ENCODE measurements at places on chromosomes 3 and 15.

DNA sequence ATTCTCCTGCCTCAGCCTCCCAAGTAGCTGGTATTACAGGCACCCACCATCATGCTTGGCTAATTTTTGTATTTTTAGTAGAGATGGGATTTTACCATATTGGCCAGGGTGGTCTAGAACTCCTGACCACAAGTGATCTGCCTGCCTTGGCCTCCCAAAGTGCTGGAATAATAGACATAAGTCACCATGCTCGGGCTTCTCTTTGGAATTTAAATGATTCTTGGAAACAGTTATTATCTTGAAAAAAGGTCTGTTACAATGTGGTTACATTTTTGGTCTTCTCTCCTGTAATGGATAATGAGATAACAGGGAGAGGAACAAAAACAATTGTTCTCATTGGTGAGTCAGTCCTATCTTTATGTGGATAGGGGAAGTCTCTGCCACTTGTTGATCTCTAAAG lies 59.8 kb upstream of the AADACL2 start:
- no peak for DNase-seq

DNA sequence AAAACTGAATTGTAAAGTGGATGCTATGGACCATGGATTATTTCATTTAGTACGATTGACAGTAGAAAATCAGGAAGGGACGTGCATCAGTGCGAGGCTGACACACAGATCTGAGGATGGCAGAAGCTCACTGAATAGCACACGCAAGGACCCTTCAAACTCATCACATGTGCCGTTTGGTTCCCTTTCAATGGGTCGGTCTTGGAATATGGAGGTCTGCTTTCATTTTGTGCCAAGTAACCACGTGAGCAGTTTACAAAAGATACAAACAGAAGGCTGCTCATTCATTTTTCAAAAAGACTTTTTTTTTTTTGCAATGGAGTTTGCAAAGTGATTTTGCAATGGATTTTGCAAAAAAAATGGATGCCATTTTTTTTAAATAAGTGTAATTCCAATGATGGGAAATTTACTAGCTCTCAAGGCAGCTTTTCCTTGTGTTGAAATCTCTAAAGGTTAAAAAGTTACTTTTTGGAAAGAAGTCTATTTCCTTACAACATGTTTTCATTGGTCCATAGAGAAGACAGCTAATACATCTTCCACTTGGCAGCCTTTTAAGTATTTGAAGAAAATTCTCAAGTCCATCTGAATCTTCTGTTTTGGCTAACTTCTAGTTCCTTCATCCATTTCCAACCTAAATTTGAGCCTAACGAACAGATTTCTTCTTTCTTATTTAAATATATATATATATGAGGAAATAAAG lies 392.3 kb upstream of the TPRG1 start:
- DNase-seq, result no peak

- DNase-seq, result peak; percentile 76
Observed at GRCh38 chr15:75107908-75108838, 84.8 kb downstream of the PPCDC start.

- DNase-seq, result no peak
Observed at GRCh38 chr3:38488949-38489348, 7.2 kb upstream of the EXOG start.

- DNase-seq, result no peak
Observed at GRCh38 chr3:53677413-53677812, 168.8 kb downstream of the CHDH start.

GRCh38 chr3:128226186-128226725 lies 73.0 kb downstream of the EEFSEC start:
- DNase-seq, result no peak

- no peak for DNase-seq
Observed at GRCh38 chr15:80031841-80032240, 27.6 kb upstream of the ZFAND6 start.

- no peak for DNase-seq
Observed at GRCh38 chr3:140298569-140299070, 363.6 kb downstream of the CLSTN2 start.

DNA sequence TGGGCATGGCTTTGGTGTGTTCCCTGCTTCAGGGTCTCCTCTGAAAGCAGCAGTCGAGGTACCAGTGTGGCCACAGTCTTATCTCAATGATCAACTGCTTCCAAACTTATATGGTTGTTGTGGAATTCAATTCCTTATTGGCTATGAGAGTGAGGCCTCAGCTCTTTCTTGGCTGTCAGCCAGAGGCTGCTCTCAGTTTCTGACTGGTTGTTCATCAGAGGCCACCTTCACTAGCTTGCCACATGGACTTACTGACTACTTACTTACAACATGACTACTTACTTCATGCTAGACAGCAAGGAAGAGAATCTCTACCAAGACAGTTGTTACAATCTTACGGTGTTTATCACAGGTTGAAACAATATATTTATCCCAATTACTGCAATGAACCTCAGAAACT lies 789.2 kb downstream of the DIPK2A start:
- DNase-seq, result no peak

GRCh38 chr3:148205977-148206376 lies 491.7 kb upstream of the AGTR1 start:
- no peak for DNase-seq

DNA sequence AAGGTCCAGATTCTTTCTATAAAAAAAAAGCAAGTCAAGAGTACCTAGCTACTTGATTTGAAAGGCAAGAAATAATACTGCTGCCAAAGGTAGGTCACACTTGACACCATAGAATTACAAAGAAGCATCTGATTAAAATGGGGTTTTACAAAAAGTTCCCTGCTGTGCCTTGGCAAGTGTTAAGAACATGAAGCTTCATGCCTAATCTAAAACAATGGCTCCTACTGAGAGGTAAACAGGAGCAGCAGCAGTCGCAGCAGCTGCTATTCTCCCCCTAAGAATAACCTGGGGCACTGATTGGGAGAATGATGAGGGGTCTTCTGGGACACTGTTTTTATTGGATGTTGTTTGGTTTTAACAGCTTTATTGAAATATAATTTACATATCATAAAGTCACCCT lies 14.1 kb downstream of the UBP1 start:
- no peak for DNase-seq

GRCh38 chr3:13335503-13335902 lies 84.6 kb downstream of the NUP210 start:
- DNase-seq, result no peak

- peak; percentile 66 for DNase-seq
Observed at GRCh38 chr3:69784954-69785514, 45.8 kb downstream of the MITF start.

DNA sequence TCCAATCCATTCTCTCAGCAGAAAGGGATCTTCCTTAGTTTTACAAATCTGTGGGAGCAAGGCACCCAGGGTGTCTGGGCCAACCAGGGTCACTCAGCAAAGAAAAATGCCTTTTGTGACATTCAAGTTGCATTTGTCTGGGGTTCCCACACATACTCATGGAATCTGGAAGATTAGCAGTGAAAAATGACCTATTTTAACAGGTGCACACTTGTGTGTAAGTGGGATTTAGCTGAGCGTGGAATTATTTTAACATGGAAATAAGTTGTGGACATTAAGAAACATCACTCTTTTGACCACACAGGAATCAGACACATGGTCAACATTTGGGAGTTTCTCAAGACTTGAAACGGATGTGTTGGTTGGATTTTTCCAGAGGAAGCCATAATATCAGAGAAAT lies 234.9 kb downstream of the OPA1 start:
- no peak for DNase-seq

GRCh38 chr3:98008855-98009254 lies 26.3 kb downstream of the GABRR3 start:
- DNase-seq, result no peak

DNA sequence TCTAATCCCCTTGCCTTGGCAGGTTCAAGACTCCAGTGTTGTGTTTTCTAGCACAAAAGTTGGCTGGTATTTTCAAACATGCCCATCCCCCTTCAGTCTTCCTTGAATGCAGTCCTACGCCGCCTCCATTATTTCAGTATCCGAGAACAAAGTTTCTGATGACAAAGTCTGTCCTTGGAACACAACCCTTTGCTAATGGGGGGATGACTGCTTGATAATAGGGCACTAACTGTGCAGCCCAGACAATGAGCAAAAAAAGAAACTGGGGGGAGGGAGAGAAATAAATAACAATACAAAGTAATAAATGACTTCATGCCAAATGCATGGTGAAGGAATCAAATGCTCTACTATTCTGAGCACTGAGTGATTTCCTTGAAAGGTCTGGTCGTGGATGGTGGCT lies 310.1 kb downstream of the FOXP1 start:
- no peak for DNase-seq

DNA sequence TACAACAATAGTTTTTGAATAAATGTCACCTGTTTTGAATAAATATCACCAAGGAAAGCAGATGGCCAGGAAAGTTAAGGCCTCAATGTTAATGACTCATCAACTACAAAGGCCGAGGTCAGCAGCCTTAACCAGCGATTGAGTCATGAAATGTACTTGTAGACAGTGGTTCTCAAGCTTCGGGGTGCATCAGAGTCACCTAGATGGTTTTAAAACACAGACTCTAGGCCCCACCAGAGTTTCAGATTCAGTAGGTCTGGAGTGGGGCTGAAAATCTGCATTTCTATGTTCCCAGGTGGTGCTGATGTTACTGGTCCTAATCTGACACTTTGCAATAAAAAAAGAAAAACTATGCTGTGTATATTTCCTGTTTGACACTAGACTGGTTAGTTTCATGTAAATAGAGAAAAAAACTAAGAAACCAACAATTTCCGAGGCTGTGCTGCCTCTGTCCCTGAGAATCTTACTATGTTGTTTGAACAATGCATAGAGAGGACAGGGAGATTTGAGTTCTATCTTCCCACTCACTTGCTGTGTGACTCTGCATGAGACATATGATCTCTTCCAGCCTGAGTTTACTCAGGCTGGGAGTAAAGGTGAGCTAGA lies 9.8 kb downstream of the RAB27A start:
- peak; percentile 7 for DNase-seq

DNA sequence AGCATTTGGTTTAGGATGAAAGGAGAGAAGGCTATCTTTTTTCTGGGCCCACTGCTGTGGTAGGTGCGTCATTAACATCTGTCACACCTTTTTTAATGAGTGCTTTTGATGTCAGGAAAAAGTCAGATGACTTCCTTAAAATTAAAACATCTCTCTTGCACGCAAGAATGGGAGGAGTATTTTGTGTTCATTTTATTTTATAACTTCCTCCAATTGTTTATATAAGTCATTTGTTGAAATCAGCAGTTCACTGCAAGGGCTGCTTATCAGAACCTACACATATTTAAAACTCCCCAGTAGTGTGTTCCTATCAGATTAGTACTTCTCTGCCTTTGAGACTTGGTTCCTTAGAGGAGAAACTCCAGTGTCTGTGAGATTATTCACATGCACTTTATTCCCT lies 143.8 kb downstream of the NEO1 start:
- DNase-seq, result no peak

DNA sequence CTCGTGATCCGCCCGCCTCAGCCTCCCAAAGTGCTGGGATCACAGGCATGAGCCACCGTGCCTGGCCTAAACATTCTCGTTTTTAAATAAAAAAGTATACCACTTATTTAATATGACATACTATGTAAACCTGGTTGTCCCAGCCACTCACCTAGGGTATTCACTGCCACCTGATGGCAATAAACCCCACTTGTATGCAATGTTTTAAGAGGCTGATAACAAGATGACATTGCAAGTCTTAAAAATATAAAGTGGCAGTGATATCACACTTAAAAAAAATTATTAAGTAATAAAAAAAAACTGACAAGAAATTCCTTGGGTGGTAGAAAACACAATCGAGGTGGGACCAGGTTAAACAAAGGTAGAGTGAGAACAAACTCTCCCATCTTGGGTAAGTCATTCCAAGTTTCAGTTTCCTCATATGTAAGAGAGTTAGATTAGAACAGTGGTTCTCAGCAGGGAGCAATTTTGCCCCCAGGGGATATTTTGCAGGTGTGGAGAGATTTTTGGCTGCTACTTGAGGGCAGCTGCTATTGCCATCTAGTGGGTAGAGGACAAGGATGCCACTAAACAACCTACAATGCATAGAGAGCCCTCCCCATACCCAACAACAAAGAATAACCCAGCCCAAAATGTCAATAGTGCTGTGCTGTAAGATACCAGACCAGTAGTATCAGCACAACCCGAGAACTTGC lies 14.5 kb downstream of the ARF4 start:
- no peak for DNase-seq

DNA sequence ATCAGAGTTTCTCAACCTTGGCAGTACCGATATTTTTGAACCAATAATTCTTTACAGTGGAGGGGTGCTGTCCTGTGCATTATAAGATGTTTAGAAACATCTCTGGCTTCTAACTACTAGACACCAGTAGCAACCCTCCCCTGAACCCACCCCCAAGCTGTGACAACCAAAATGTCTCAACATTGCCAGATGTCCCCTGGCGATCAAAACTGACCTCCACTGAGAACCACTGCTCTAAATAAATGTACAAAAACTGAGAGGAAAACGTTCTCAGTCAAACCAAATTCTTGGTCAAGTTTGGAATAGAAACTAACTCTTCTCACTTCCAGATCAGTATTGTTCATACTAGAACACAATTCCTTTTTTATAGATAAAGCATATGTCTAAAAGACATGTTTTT lies 58.5 kb downstream of the GPR160 start:
- no peak for DNase-seq

- DNase-seq, result no peak
Observed at GRCh38 chr3:88311826-88312225, 162.1 kb downstream of the C3orf38 start.

DNA sequence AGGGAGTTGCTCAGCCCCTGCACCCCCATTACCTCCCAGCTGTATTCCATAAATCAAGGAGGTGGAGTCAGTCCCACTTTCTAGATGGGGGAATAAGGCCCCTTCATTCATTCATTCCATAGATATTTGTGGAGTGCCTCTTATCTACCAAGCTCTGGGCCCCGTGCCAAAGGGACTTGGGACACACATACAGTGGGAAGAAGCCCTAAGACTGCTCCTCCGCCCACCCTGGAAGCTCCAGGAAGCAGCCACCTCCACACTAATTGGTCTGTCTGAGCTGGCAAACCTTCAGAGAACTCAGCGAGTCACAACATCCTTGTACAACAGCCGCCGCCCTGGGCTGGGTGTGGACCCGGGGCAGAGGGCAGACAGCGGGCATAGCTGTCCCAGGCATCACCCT lies 6.4 kb downstream of the STRA6 start:
- DNase-seq, result peak; percentile 71

DNA sequence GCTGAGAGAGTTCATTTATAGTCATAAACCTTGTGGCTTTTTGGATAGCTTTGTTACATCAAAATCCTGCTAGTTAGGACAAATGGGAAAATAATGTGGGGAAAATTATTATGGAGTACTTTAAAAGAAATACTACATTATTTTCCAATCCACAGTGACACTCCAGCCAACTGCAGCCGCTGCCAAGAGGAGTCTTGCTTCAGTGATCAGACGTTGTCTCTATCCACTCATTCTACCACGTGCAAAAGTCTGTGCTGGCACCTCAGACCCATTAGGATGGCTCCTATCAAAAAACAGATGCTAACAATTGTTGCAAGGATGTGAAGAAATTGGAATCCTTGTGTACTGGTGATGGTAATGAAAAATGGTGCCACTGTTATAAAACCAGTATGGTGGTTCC lies 128.6 kb upstream of the IQSEC1 start:
- DNase-seq, result no peak

GRCh38 chr3:42572278-42572677 lies 9.5 kb downstream of the SEC22C start:
- no peak for DNase-seq
